ENCODE measurements at places on chromosomes 3 and 15.
A peak's percentile ranks its signal among the peaks of the same experiment; 100 is the strongest.

- no peaks in the 10 kb centered on the region for H3K27me3 ChIP-seq
- no peak overlapping the region for H3K27ac ChIP-seq
- DNase-seq: no peak
Measured at GRCh38 chr3:119862616-119863015, 80.7 kb downstream of the NR1I2 start.

GRCh38 chr3:33385423-33385822 is 54.8 kb downstream of the UBP1 start:
- DNase-seq: no peak
- H3K36me3 ChIP-seq: peaks cover 8% of the 10 kb centered on the region
- H3K27me3 ChIP-seq: no peaks in the 10 kb centered on the region
- H3K4me1 ChIP-seq: no peaks in the 10 kb centered on the region
- no peak overlapping the region for H3K27ac ChIP-seq

GRCh38 chr3:194736277-194736895 is 50.7 kb downstream of the FAM43A start:
- DNase-seq: no peak
- no peaks in the 10 kb centered on the region for H3K4me1 ChIP-seq
- no peaks in the 10 kb centered on the region for H3K27me3 ChIP-seq

GRCh38 chr3:17259685-17260084 is 374.9 kb downstream of the PLCL2 start:
- peaks cover 6% of the 10 kb centered on the region for H3K4me1 ChIP-seq
- no peaks in the 10 kb centered on the region for H3K27me3 ChIP-seq
- no peak overlapping the region for H3K4me3 ChIP-seq
- no peak overlapping the region for H3K27ac ChIP-seq

DNA sequence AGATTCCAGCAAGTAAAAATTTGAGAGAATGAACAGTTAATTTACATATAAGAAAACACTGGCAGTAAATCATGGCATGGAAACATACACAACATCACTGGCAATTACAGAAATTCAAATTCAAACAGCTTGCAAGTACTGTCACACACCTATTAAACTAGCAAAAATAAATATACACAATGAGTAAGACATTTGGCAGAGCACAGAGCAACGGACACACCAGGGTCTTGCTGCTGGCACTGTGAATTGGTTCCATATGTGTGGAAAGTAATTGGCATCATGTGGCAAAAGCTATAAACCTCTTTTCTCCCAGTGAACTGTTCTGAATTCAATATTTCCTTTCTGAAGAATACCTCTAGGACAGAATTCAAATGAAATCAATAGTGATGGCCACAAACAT is 78.3 kb downstream of the LRRK1 start:
- H3K4me1 ChIP-seq: no peaks in the 10 kb centered on the region
- no peak for DNase-seq

GRCh38 chr3:64179860-64180259 is 45.4 kb downstream of the PRICKLE2 start:
- no peaks in the 10 kb centered on the region for H3K36me3 ChIP-seq
- no peak overlapping the region for H3K4me3 ChIP-seq
- no peak for DNase-seq
- no peak overlapping the region for H3K27ac ChIP-seq
- H3K4me1 ChIP-seq: peaks cover 3% of the 10 kb centered on the region

DNA sequence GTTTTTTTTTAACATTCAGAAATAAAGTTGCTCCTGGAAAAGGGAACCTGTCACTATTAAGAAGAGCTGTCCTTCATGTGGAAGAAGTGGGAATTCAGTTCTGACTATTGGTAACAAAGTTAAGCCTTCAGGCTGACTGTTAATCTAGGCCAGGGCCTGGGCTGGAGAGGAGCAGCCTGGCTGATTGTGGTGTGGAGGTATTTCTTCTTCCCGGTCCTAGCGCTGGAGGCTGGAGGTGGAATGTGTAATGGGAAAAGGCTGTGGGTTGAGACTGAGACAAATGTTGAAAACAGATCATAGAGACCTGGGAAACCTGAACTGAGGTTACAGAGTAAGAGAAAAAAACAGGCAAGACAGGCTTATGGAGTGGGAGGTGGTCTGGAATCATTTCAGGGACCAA is 23.8 kb upstream of the SH3BP5 start:
- H3K27ac ChIP-seq: no peak overlapping the region
- no peaks in the 10 kb centered on the region for H3K27me3 ChIP-seq
- no peaks in the 10 kb centered on the region for H3K4me1 ChIP-seq
- no peak overlapping the region for H3K4me3 ChIP-seq
- no peaks in the 10 kb centered on the region for H3K36me3 ChIP-seq

DNA sequence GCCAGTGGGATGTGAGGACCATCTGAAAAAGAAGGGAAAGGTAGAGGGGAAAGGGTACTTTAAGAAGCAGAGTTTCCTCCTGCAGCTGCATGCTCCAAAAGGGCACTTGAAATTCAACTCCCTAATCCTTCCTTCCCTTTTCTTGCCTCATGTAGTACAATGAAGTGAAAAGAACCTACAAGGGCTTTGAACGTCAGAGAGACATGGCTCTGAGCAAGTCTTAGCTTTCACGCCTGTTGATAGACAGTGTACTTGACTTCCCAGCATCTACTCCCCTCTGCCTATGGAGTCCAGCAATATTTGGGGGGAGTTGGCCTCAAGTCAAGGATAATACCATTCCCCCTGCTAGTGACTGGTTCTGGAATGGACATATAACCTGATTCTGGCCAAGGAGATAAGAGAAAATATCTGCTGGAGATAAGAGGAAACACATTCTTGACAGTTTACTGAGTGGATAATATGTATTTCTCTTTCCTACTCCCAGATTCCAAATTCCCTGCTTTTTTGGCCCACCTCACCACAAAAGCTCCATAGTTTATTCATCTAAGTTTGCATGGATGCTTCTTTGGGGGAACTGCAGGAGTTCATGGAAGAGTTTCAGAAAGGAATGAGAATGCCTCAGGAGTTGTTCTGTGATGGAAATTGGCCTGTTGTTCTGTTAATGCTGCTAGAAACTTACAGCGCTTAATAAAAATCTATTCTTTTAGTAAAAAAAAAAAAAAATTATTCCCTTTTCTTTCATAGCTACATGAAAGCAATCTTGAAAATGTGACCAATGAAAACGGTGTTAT is 193.0 kb upstream of the TPM1 start:
- no peaks in the 10 kb centered on the region for H3K27me3 ChIP-seq
- no peak for DNase-seq
- H3K36me3 ChIP-seq: no peaks in the 10 kb centered on the region
- peaks cover 39% of the 10 kb centered on the region for H3K4me1 ChIP-seq
- no peak overlapping the region for H3K4me3 ChIP-seq

DNA sequence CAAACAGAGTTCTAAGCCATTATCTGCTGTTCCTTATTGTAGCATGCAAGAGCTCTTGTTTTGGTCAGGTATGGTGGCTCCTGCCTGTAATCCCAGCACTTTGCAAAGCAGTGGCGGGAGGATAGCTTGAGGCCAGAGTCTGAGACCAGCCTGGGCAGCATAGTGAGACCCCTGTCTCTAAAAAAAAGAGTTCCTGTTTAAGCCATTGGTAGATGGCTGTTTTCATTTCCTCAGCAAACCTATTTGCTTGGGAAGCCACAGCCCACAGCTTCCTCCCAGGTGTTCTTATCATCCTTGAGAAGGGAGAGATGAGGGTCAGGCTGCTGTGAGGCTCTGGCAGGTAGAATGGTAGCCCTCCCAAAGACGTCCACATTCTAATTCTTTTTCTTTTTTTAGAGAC is 24.4 kb upstream of the FAM81A start:
- no peak overlapping the region for H3K4me3 ChIP-seq
- H3K36me3 ChIP-seq: no peaks in the 10 kb centered on the region
- no peaks in the 10 kb centered on the region for H3K27me3 ChIP-seq
- DNase-seq: no peak
- no peak overlapping the region for H3K27ac ChIP-seq

- peak overlapping the region; percentile 90 for H3K27ac ChIP-seq
- H3K4me1 ChIP-seq: peaks cover 69% of the 10 kb centered on the region
- H3K27me3 ChIP-seq: no peaks in the 10 kb centered on the region
- DNase-seq: no peak
- H3K4me3 ChIP-seq: no peak overlapping the region
Measured at GRCh38 chr15:90881978-90882721, 2.2 kb upstream of the FES start.

GRCh38 chr15:31208817-31209216 is 107.3 kb upstream of the TRPM1 start:
- H3K27me3 ChIP-seq: no peaks in the 10 kb centered on the region
- no peaks in the 10 kb centered on the region for H3K36me3 ChIP-seq
- no peak overlapping the region for H3K4me3 ChIP-seq
- peaks cover 7% of the 10 kb centered on the region for H3K4me1 ChIP-seq
- DNase-seq: no peak

- no peak overlapping the region for H3K4me3 ChIP-seq
- no peak overlapping the region for H3K27ac ChIP-seq
- H3K27me3 ChIP-seq: no peaks in the 10 kb centered on the region
- no peak for DNase-seq
- no peaks in the 10 kb centered on the region for H3K36me3 ChIP-seq
Measured at GRCh38 chr15:68362537-68363126, 69.3 kb downstream of the ITGA11 start.

GRCh38 chr3:190619761-190620160 is 105.9 kb downstream of the IL1RAP start:
- peak overlapping the region; percentile 42 for H3K27ac ChIP-seq
- H3K36me3 ChIP-seq: peaks cover 5% of the 10 kb centered on the region
- H3K4me1 ChIP-seq: peaks cover 30% of the 10 kb centered on the region
- H3K27me3 ChIP-seq: no peaks in the 10 kb centered on the region

GRCh38 chr3:36494461-36495109 is 114.3 kb downstream of the STAC start:
- H3K27ac ChIP-seq: no peak overlapping the region
- H3K4me1 ChIP-seq: no peaks in the 10 kb centered on the region
- no peaks in the 10 kb centered on the region for H3K36me3 ChIP-seq

DNA sequence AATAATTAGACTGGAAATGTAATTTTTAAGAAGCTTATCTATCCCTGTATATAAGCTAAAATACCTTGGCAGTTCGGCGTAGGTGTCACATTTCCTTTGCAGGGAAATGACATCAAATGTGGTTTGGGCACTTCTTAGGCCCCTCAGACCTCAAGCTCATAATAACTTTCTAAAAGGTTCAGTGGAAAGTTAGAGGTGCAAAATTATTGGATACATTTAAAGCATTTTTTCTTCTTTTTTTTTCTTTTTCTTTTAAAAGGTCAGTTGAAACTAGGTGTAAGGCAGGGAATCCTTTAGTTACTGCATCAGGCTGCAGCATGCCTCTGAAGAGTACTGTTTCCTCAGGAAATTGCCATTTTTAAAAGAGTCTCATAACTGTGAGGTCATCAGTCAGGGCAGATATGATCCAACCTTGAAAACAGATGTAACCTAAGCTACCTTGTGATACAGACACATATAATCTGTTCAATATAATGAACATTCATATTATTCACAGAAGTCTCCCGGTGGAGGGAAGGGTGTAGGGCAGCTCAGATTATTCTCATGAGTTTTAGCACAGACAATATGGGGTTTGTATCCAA is 4.8 kb downstream of the SACM1L start:
- DNase-seq: no peak
- H3K27me3 ChIP-seq: no peaks in the 10 kb centered on the region
- H3K4me1 ChIP-seq: peaks cover 18% of the 10 kb centered on the region
- no peak overlapping the region for H3K4me3 ChIP-seq

DNA sequence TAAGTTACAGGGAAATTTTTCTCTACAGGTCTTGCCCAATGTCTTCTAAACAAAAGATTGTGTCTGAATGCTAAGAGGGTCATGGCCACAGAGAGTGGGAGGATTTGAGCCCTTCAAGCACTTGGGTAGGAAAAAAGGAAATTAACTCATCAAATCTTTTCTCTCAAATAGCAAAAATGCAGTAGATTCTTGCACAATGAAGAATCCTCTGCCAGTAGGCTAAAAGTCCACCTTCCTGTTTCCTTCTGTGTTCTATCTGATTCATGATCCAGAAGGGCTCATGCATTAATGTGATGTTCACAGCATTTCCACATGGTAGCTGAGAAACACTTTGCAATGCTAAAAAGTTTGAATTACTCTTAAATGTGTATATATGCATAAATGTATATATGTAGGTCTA is 177.1 kb downstream of the CD47 start:
- no peaks in the 10 kb centered on the region for H3K36me3 ChIP-seq
- H3K27ac ChIP-seq: no peak overlapping the region
- no peak overlapping the region for H3K4me3 ChIP-seq
- no peaks in the 10 kb centered on the region for H3K4me1 ChIP-seq
- H3K27me3 ChIP-seq: no peaks in the 10 kb centered on the region

DNA sequence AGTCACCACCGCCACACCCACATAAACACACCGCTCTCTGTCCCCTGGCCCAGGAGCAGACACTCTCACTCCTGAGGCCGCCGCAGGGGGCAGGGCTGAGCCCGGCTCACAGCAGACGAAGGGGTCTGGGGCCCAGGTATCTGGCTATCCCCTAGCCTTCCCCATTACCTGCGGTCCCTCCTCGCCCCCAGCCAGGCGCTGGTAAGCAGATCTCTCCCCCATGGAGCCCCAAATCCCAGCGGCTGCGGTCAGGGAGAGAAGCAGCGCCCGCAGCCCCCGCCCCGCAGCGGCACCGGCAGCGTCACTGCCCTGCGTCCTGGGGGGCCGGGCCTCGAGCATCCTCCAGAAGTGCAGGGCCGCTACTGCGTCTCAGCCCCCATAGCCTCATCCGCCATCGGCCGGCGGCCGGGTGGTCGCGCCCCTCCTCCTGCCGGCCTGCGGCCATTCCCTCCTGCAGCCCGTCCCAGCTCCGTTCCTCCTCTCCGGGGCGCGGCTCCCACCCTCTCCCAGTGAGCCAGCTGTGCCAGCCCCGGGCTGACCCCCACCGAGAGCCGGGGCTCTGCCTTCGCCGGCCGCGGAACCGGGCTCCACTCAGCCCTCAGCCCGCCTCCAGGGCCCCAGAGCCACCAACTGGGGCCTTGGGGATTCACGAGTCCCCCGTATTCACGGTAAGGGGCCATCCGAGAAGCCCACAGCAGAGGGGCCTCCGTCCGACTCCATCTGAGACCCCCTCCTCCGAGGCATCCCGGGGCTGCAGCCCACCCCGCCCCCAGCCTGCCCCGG is 13.1 kb downstream of the TNK2 start:
- no peaks in the 10 kb centered on the region for H3K27me3 ChIP-seq
